ENCODE measurements at places on chromosomes 1 and 21. TPM values are rescaled to one million over a fixed set of nuclear protein-coding genes. Genes with fewer than 3 reads are reported as not detected.
A peak's percentile ranks its signal among the peaks of the same experiment; 100 is the strongest.

The RGSL1 gene
- total RNA-seq, result not detected

The NTMT2 gene
- total RNA-seq, result 0.48 TPM

The FMO2 gene
- 1.7 TPM for total RNA-seq

DNA sequence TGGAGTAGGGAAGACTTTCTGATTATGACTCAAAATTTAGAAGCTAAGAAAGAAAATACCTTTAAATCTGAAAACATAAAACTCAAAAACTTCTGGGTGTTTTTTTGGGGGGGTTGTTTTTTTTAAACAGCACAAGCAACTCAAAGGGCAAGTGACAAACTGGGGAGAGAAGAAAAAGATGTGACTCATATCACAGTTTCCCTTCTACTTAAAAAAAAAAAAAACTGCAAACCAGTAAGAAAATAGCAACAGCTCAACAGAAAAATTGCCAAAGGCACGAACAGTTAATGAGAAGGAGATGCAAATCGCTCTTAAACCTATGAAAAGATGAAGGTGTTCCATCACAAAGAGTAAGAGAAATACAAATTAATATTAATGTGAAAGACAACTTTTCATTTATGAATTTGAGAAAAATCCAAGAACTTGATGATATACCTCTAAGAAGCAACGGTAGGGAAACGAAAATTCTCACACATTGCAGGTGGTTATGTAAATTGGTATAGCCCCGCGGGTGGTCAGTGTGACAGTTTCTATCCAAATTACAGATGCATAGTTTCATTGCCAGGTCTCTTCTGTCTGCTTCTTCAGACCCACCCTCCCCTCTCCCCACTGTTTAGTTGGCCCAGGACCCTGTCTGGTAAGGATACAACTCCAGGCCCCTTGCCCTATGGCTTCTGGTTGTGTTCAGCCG is 9.0 kb downstream of the IFNAR2 start:
- no peak for DNase-seq

- peak; percentile 11 for DNase-seq
Measured at GRCh38 chr1:40636777-40637176, 28.7 kb downstream of the RIMS3 start.

GRCh38 chr1:91527266-91527765 is 26.7 kb downstream of the CDC7 start:
- DNase-seq, result no peak

DNA sequence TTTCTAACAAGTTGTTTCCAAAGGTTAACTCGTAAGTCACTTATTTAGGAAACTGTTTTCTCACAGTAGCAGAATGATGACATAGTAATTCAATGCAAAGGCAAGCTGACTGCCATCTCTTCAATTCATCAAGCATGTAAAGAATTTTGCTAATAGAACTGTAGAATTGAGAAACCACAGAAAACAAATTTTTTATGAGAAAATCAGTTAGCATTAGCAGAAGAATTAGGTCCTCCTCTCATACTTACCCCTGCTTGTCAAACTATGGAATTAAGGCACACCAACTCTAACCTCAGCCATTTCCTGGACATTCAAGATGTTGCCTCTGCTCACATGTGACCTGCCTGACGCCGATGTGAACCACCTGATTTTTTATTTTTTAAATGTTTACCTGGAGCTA is 115.2 kb downstream of the LRRC40 start:
- DNase-seq, result no peak

DNA sequence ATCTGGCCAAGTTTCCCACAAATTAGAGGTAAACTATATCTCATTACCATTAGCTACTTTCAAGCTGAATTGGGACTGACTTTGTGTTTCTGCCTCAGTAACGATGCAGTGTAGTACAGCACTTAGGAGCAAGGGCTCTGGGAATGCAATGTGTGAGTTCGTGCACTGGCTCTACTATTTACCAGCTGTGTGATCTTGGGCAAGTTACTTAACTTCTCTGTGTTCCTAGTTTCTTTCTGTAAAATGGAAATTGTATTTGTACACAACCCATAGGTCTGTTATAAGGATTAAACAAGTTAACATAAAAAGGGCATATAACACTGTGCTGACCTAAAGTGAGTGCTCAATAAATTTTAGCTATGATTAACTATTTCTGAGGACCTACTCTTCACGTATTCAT is 65.0 kb upstream of the CSF1 start:
- DNase-seq, result no peak

- DNase-seq, result no peak
Measured at GRCh38 chr1:11484321-11484655, 5.3 kb downstream of the DISP3 start.

DNA sequence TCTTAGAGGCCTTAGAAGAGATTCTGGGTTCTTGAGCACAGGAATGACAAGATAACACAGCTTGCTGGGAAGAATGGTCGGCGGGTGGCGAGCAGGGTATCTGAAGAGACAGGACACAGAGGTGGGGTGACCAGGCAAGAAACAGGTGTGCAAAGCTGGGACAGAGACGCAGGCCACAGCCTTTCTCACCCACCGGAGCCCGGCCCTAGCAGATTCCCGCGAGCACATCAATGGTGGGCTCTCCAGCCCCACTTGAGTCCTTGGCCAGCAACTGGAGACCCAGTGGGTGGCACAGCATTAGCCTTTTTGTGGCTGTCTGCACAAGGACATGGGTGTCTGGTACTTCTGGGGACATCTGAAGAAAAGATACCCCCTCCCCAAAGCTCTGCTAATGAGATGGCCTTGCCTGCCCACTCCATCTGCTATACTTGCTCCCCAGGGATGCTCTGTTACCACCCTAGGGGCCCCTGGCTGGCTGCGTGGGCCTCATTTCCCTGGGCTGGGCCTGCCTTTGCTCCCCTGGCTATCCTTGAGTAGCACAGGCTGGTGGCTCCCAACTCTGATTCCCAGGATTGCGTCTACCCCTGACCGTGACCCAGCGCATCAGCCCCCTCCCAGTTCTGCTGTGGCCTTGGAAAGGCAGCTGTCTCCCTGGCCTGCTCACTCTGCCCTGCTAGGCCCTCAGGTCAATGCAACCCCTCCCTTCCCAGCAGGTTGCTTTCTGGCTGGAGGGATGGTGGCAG is 127.2 kb upstream of the ADAR start:
- DNase-seq, result no peak

DNA sequence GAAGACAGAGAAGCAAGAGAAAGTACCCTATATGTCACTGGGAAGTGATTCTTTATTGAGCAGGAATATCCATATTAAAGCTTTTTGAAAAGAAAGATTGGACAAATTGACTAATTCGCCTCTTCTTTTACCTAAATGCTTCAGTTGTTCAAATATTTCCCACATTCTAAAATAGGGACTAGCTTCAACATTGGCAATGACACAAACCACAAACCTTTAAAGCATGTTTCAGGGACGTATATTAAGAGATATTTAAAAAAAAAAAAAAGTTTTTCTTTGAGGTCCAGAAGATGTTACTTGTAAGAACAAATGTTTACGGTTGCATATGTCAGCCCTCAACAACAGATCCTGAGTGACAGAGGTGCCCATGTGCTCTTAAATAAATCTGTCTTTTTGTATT is 235.0 kb upstream of the NFIA start:
- DNase-seq, result no peak

- no peak for DNase-seq
Measured at GRCh38 chr1:11501491-11501897, 22.5 kb downstream of the DISP3 start.

- DNase-seq, result no peak
Measured at GRCh38 chr21:20167059-20167458, 831.1 kb upstream of the NCAM2 start.

- no peak for DNase-seq
Measured at GRCh38 chr1:199085903-199086302, 447.1 kb downstream of the PTPRC start.

All from urinary bladder (tissue), 4 donors.